ENCODE measurements at places on chromosomes 12 and 14.

DNA sequence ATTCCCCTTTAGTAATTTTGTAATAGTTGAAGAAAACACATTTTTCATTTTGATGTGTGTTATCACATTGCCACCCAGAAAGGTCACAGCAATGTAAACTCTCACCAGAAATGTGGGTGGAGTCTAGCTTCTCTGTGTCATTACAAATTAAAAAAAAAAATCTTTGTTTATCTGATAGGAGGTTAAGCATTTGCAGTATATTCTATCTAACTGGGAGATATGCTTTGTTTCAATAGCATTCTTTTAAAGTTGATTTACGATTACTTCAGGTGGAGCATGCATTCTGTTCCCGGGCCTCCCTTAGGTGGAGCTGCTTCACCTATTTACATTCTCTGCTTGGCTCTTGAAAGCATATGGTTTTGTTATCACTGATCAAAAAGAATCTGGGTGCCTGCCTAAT lies 7.8 kb downstream of the ADIPOR2 start:
- DNase-seq = no peak

DNA sequence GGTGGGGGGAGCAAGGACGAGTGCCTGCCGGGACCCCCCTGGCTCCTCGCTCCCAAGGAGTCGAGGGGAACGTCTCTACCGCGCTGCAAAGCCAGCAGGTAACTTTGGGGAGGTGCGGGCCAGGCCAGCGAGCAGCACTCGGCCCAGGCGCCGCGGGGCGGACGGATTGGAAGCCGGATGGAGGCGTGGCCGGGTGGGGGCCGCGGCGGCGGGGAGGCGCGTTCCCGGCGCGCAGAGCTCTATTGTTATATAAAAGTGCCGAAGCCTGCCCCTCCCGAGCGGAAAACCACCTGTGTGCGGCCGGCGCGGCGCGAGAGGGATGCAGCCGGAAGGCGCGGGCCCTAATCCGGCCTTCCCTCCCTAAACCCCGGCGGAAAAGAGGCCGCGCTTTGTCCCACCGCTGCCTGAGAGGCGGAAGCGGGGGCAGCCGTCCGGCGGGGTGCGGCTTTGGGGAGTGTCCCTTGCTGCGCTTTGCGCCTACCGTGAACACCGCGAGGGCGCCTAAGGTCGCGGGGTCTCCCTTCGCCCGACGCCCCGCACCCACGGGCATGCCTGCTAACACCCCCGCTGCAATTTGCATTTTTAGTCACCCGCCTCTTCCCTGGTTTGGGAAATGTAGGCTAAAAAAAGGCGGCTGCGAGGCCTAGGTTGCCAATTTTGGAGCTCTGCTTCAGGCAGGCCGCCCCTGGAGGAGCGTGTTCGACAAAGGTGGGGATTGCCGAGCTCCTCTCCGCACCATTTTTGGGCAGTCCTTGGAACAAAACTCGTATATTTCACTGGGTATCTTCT lies 1.7 kb upstream of the DUSP6 start:
- DNase-seq = no peak

DNA sequence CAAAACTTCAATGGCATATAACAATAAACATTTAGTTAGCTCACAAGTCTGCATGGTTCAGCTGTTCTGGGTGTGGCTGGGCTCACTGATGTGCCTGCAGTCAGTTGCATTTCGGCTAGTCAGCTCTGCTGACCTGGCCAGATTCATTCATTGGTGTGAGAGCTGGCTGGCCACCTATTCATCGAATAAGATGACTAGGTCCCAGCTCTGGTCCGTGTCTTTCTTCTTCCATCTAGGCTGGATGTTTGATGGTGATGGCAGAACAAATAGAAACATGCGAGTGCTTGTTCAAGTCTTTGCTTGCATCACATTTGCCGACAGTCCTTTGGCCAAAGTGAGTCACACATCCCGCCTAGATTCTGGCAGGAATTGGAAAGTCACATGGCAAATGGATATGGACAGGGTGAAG lies 203.3 kb upstream of the CRY1 start:
- no peak for DNase-seq

DNA sequence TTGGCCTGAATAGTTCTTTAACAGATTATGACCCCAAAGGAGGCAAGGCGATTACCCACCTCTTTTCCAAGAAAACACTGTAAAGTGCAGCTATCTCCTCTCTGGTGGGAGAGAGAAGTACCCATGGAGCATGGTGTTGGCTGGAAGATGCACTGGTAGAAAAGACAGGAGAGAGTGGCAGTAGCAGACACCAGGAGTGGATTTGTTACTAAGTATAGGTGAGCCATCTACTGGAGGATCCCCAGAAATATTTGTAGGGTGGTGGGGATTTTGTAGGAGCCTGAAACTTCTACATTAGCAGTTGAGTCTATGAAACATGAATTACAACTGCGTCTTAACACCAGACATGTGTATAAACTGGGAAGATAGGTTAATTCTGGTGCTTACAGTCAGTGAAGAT lies 148.0 kb downstream of the SLC38A4 start:
- no peak for DNase-seq

- peak; percentile 32 for DNase-seq
Observed at GRCh38 chr12:120006258-120006975, 17.4 kb downstream of the BICDL1 start.

Measured in CD8-positive, alpha-beta T cell (primary cell).